ENCODE measurements at places on chromosomes 11 and 22.
A peak's percentile ranks its signal among the peaks of the same experiment; 100 is the strongest.

DNA sequence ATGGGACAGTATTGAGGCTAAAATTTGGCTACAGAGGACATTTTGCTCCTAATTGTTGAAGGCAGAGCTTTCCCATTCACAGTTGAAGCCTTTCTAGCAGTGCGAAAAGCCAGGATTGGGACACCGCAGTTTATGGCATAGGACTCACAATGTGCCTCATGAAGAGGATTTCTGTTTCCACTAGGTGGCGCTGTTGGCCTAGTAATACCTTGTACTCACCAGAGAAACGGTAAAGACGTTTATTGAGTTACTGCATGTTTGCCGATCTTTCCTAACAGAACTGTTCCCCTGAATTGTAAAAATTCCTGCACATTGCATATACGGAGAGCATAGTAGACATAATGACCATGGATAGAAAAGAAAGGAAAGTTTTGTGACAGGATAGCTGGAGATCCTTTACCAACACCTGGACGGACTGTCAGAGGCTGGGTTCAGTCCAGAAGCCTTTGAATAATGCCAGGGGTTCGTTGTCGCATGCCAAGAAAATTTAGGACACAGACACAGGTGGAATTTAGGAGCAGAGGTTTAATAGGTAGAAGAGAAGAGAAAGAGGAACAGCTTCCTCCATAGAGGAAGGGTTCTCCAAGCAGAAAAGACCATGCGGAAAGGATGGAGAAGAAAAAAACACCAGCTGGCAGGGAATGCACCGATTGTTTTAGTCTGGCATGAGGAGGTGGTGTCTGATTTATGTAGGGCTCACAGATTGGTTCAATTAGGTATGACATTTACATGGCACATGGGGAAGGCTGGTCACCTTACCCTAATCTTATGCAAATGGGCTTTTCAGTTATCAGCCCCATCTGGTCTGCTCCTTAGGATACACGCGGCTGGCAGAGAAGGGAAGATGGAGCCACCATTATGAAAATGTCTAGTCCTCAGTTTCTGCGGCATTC is 10.8 kb upstream of the OR51D1 start:
- peaks cover 64% of the 10 kb centered on the region for H3K27me3 ChIP-seq
- no peak overlapping the region for H3K4me3 ChIP-seq
- peak; percentile 77 for DNase-seq
- H3K27ac ChIP-seq: no peak overlapping the region

DNA sequence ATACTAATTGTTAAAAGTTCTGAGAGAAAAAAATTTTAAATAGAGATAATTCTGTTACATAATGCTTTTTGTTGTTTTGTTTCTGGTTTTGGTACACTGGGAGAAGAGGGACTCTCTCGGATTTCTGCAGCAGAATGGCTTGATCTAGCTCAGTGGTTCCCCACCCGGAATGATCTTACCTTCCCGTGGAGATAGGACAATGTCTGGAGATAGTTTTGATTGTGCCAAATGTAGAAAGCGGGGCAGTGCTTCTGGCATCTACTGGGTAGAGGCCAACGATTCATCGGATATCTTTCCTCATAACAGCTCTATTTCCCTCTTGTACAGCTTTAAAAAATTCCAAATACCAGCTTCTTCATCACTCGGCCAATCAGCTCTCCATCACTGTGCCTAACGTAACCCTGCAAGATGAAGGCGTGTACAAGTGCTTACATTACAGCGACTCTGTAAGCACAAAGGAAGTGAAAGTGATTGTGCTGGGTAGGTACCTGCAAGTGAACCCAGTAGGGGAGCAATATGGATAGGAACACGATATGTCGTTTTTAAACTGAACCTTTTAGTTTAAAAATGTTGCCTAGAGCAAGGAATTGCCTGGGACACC is 13.2 kb downstream of the CRTAM start:
- peaks cover 19% of the 10 kb centered on the region for H3K4me1 ChIP-seq
- H3K4me3 ChIP-seq: no peak overlapping the region
- H3K27me3 ChIP-seq: no peaks in the 10 kb centered on the region
- H3K27ac ChIP-seq: no peak overlapping the region
- no peak for DNase-seq
- H3K36me3 ChIP-seq: no peaks in the 10 kb centered on the region

DNA sequence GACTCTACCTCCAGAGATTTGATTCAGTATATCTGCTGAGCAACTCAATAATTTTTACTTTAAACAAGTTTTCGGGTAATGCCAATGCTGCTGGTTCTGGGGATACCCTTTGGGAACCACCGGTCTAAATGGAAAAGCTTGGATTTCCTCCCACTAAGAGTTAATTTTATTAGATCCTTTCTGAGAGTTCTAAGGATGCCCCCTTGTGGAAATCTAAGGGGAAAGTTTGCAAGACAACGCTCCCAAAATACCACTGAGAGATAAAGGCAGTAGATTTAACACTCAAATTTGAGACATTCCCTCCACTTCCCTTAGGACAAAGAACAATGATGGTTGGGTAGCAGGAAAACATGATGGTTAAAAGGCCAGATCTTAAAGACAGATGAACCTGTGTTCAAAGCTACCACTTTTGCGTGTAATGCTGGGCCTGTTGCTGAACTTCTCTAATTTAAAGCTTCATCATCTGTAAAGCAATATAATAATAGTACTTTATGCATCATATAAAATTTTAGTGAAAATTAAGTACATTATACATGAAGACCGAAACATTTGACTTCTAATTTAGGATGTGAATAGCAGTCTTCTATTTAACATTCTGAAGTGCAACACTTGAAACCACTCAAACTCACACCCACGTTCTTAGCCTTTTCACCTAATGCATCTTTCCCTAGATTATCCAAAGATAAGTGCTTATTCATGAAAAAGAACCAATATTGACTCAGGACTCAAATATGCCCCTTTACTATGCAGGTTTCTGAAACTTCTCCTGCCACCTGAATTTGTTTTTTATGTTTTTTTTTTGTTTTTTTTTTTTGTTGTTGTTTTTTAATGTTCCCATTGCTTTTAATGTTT is 110.1 kb upstream of the LUZP2 start:
- H3K36me3 ChIP-seq: no peaks in the 10 kb centered on the region
- peak; percentile 7 for DNase-seq
- no peak overlapping the region for H3K4me3 ChIP-seq
- no peaks in the 10 kb centered on the region for H3K4me1 ChIP-seq
- no peaks in the 10 kb centered on the region for H3K27me3 ChIP-seq
- no peak overlapping the region for H3K27ac ChIP-seq

DNA sequence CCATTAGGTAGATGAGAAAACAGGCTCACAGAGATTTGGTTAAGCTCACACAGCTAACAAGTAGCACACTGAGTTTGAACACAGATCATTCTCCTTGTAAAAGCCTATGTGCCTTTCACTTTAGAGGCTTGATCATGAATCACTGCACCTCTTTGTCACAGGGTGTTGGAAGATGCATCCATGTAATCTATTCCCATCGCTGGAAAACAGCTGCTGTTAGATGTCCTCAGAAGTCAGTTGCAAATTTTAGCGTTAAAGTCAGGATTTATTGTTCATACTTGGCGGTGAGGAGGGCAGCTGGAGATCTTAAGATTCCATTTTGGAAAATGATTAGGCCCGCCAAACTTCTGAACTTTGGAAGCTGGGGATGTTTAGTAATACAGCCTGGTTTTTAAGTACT is 2.6 kb downstream of the CNTF start:
- H3K36me3 ChIP-seq: peaks cover 38% of the 10 kb centered on the region
- H3K4me3 ChIP-seq: no peak overlapping the region
- H3K4me1 ChIP-seq: peaks cover 24% of the 10 kb centered on the region
- no peak overlapping the region for H3K27ac ChIP-seq
- no peak for DNase-seq

GRCh38 chr22:45579306-45579705 is 76.6 kb downstream of the FBLN1 start:
- no peak overlapping the region for H3K27ac ChIP-seq
- no peak for DNase-seq
- H3K4me1 ChIP-seq: peaks cover 27% of the 10 kb centered on the region
- H3K4me3 ChIP-seq: no peak overlapping the region
- no peaks in the 10 kb centered on the region for H3K27me3 ChIP-seq
- H3K36me3 ChIP-seq: no peaks in the 10 kb centered on the region

DNA sequence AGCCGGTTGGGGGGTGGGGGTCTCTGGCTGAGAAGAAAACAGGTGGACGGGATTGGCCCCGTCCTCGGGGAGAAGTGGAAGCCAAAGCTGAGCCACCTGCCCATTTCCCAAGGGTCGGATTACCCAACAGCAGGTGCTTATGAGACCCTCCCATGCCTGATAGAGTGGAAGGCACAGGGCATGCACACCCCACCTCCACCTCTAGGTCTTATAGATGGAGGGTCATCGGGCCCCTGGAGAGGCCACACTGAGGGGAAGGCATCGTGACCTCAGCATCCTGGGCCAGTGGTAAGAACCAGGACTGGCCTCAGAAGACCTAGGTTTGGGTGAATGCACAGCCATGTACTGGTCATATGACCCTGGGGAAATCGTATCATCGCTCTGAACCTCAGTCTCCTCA is 85.9 kb downstream of the BUD13 start:
- H3K4me1 ChIP-seq: peaks cover 8% of the 10 kb centered on the region
- H3K27ac ChIP-seq: no peak overlapping the region
- no peak overlapping the region for H3K4me3 ChIP-seq
- H3K27me3 ChIP-seq: peaks cover 61% of the 10 kb centered on the region
- no peak for DNase-seq
- H3K36me3 ChIP-seq: no peaks in the 10 kb centered on the region

DNA sequence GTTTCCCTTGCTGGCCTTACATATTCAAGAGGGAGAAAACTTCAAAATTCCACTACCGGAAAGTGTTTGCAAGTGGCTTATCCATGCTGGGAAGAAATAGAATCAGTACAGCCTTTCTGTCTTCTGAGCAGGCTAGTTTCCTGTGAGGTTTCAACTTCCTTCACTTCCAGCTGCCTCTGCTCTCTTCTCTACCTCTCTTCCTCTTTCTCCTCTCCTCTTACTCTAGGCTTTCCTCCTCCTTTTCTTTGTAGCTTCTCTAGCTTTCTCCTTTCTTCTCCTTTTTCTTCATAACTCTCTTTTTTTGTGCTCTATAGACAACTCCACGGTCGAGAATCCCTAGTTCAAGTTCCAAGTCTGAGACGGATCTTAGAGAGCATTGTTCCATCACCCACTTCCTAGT is 421.8 kb downstream of the ETS1 start:
- H3K36me3 ChIP-seq: no peaks in the 10 kb centered on the region
- no peak for DNase-seq
- H3K27ac ChIP-seq: peak overlapping the region; percentile 14
- H3K4me3 ChIP-seq: no peak overlapping the region
- H3K27me3 ChIP-seq: no peaks in the 10 kb centered on the region

GRCh38 chr22:42683578-42684283 is 34.5 kb upstream of the CYB5R3 start:
- no peak overlapping the region for H3K4me3 ChIP-seq
- no peak overlapping the region for H3K27ac ChIP-seq
- no peaks in the 10 kb centered on the region for H3K27me3 ChIP-seq
- no peak for DNase-seq
- peaks cover 22% of the 10 kb centered on the region for H3K36me3 ChIP-seq

- peaks cover 18% of the 10 kb centered on the region for H3K27me3 ChIP-seq
- H3K27ac ChIP-seq: no peak overlapping the region
- H3K4me3 ChIP-seq: no peak overlapping the region
- DNase-seq: no peak
These were observed 14.0 kb upstream of the ARSA start for GRCh38 chr22:50641696-50642607.

DNA sequence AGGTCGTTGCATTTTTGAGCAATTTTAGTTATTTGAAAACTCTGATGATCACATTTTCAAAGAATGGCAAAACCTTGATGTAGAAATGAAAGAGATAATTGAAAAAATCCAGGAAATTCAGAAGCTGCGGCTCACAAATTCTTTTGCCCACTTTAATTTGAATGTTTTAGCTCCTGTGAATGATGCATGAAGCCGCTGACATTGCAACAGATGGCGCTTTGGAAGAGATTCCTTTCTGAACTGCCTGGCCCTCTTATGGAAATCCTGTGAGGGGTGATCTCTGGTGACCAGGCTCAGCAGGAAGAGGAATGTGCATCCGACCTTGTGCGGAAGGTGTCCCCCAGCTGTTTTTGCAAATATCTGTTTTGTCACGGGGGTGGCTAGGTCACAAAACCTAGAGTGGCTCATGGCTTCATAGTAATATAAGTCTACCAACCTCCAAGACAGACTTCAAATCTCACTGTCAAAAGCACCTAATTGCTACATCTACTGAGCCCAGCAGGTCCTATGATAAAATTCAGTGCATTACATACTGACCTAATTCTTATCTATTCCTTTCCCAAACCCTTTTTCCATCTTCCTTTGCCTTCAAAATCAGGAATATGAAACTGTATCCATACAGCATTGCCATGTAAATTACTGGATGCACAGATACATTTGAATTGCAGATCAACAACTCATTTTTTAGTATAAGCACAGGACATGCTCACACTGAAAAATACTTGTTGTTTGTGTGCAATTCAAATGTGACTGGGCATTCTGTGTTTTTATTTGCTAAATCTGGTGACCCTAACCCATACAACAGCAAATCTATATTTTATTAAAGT is 412.7 kb downstream of the ETS1 start:
- no peaks in the 10 kb centered on the region for H3K36me3 ChIP-seq
- H3K4me1 ChIP-seq: peaks cover 30% of the 10 kb centered on the region
- no peak overlapping the region for H3K27ac ChIP-seq
- no peaks in the 10 kb centered on the region for H3K27me3 ChIP-seq
- no peak for DNase-seq
- no peak overlapping the region for H3K4me3 ChIP-seq

DNA sequence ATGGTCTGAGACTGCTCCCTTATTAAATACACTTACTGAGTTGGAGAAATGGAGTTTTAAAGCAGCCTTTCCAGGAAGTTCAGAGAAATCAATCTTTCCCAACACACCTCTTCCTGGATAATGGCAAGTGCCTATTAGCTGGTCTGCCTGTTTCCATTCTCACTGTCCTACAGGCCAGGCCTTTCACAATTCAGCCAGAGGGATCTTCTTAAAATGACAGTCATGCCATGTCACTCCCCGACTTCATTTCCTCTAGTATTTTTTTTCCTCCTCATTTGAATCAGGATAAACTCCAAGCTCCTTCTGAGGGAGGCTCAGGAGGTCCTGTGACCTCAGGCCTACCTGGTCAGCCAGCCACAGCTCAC is 62.6 kb downstream of the FDX1 start:
- no peaks in the 10 kb centered on the region for H3K36me3 ChIP-seq
- no peak overlapping the region for H3K27ac ChIP-seq
- H3K4me3 ChIP-seq: no peak overlapping the region
- H3K27me3 ChIP-seq: no peaks in the 10 kb centered on the region
- DNase-seq: no peak

Data from Calu3 (cell line).